ENCODE measurements at places on chromosomes 7 and 10. TPM values are rescaled to one million over a fixed set of nuclear protein-coding genes. Genes with fewer than 3 reads are reported as not detected.

The CTNNA3 gene
- 2.0 TPM for total RNA-seq

DNA sequence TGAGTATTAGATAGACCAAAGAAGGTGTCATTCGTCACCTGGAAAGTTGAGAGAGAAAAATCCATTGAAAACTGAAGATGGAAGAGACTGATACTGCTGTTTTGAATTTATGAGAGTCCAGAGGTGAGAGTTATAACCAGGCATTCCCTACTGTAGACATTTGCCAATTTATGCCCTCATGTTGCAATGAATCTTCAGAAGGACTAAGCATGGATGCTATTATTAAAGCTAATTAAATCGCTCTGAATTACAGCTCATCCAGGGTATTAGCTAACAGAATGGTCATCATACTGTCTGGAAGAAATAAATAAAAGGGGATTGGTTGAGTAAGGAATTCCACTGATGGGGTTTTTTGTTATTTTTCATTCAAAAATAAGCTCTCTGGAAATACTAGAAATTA is 101.6 kb upstream of the PLPP4 start:
- no peak for DNase-seq

GRCh38 chr10:78787125-78787524 is 281.6 kb upstream of the ZMIZ1 start:
- DNase-seq: no peak

The TRIM50 gene
- total RNA-seq: not detected

- no peak for DNase-seq
These were observed 571.1 kb upstream of the LRRN3 start for GRCh38 chr7:110519851-110520250.
